Effector CD8-positive, alpha-beta T cell (primary cell): ENCODE measurements at places on chromosomes 4 and X.

GRCh38 chr4:172989984-172990820, 178.4 kb upstream of the GALNT7 start:
- DNase-seq: no peak

- DNase-seq: no peak
Measured at GRCh38 chrX:23759821-23760220, 16.7 kb upstream of the ACOT9 start.

- no peak for DNase-seq
Measured at GRCh38 chr4:121814756-121815155, 8.9 kb downstream of the CCNA2 start.

DNA sequence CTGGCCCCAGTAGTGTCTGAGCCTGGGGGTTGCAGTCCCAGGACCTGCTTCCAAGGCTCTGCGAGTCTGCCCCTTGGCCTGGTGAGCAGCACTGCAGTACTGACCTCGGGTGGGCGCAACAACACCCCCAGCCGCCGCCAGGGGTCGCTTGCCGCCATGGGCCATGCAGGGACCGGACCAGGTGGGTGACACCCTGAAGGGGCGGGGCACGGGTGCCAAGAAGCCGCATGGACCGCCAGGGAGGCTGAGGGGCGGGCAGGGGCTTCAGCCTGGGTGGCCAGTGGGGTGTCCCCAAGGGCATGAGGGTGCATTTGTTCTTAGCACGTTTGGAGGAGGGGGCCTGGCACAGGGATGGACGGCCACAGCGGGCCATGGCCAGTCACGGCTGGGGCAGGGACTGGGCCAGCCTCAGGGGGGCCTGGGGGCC, 25.0 kb downstream of the TACC3 start:
- DNase-seq: peak; percentile 74

GRCh38 chr4:91961504-91961903, 342.3 kb upstream of the GRID2 start:
- no peak for DNase-seq

DNA sequence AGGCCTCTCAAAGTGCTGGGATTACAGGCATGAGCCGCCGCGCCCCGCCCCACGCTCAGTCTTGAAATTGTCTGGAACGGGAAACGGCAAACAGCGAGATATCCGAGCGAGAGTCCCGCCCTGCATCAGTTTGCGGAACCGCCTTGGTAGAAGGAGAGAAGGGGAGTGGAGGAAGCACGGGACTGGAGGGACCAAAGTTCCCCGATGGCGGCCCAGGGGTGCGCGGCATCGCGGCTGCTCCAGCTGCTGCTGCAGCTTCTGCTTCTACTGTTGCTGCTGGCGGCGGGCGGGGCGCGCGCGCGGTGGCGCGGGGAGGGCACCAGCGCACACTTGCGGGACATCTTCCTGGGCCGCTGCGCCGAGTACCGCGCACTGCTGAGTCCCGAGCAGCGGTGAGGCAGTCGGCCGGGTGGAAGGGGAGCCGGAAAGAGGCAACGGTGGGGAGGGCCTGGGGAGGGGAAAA, at the start of gene BST1:
BST1 (plus strand) TSS at position 125 of the 463 bp plus-strand sequence; CDS start at position 205, 80 bp downstream.
- peak; percentile 6 for DNase-seq

DNA sequence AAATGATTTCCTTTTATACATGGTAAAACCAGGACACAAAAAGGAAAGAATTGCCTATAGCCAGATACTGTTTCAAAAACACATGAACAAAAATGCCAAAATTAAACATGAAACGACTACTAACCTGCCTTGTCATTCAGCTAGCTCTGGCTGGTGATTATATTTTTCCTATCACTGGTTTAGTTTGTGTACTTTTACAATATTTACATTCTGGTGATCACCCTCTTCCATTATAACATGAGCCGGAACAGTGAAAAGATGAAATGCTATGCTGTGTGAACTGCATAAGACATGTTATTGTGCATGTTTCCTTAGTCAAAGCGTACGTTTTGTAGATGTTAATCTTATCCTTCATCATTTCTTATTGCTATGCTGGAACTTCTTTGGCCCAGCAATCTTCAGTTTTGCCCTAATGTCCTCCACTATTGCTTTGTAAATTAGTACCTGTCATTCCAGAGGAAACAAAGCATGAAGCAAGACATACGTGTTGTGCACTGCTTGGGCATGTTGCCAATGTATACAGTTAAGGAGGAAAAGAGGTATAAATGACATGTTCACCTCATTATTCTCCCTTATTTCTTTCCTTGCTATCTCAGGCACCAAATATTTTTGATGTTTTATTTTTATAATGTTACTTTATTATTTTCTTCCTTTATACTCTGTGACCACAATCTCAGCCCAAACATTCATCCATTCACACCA, 386.3 kb downstream of the ARHGAP24 start:
- no peak for DNase-seq

- no peak for DNase-seq
Measured at GRCh38 chrX:121008920-121009319, 23.4 kb upstream of the CT47A1 start.
